Epithelial cell of esophagus (primary cell): ENCODE measurements at places on chromosomes 2 and 18.

DNA sequence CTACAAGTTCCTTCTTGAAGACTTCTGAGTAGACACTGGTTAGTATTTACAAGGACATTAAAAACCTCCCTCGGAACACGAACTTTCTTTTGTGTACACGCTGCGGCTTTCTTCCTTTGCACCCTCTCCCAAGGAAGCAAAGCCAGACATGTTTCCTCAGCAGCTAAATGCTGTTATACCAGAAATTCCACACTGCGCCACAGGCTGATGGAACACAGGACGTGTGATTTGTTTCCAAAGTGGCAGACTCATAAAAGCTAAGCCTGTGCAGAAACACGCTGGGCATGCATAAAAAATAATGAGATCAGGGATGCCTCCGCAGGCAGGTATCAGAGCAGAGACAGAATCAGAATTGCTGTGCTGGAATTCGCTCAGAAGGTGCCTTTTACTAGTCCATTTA, 73.0 kb upstream of the RGPD5 start:
- DNase-seq: peak; percentile 92

DNA sequence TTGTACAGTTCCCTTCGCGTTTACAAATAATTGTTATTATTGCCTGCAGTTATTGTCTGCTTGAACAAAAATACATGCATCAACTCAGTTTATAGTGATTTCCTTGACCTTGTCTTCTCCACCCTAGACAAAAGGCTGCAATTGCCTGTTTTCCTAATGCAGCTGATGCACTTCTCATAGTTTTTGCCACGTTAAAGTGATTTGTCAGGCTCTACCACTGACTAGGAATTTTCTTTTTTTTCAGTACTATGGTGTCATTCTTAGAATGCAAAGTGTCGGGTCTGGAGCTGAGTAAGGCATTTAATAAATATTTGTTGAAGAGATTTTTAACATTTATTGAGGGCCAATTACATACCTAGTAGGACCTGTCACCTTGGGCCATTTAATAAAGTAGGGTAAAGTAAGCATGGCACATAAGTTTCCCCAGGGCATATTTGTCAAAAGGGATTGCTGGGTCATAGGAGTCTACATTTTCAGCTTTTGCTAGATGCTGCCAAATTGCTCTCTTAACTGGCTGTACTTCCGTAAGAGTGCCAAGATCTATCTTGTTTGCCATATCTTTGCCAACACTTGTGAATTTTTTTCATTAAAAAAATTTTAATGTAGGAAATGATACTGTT, 24.1 kb downstream of the ACSL3 start:
- DNase-seq: no peak

GRCh38 chr2:30161929-30162706, 15.3 kb downstream of the YPEL5 start:
- DNase-seq: no peak

- no peak for DNase-seq
Observed at GRCh38 chr2:164976301-164976700, 21.0 kb upstream of the SLC38A11 start.

DNA sequence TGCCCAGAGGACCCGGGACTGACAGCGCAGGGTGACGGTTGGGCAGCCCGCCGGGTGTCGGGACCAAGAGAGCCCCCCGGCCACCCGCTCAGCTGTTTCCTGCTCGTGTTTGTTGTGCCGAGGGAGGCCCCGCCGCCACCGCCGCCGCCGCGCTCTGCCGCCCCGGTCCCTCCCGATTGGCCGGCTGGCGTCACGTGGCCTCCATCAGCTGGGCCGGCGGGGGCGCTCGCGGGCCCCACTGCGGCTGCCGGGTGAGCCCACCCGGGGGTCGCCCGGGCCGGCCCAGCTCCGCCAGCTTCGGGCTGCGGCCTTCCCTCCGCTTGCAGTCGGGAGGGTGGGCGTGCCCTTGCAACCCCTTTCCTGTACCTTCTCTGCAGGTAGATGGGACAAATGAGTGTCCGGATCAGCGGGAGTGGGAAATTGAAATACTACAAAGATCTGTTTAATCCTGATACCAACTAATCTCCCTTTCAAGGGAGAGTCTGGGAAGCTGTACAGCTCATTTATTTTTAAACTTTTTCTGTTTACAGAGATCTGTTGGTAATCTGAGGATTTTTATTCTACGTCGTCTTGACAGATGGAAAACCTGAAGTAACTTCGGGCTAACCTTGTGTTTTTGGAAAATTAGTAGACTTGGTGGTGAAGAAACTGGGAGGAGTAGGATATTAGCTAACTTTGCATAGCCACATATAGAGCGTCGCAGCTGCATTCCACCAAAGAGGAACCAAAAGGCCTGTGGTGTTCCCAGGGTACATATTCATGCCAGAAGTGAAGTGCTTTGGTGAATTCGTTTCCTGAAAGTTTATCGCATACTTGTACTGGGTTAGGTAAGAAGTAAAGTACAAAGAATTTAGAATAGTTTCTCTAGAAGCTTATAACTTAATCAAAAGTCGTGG, 1.2 kb downstream of the YPEL5 start:
- DNase-seq: peak; percentile 68

DNA sequence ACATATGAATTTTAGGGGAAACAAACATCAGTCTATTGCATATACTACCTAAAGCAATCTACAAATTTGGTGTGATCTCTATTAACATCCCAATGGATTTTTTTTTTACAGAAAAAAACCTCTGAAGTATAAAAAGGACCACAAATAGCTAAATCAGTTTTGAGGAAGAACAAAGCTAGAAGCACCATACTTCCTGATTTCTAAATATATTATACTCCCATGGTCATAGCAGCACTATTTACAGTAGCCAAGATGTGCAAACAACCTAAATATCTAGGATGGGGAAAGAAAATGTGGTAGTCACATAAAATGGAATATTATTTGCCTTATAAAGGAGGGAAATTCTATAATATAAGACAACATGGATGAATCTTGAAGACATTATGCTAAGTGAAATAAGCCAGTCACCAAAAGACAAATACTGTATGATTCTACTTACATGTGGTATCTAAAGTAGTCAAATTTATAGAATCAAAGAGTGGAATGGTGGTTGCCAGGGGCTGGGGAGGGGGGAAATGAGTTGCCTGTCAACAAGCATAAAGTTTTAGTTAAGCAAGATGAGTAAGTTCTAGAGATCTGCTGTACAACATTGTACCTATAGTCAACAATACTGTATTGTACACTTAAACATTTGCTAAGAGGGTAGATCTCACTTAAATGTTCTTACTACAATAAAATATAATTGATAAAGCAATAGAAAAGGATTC, 17.6 kb upstream of the CASP8 start:
- no peak for DNase-seq

DNA sequence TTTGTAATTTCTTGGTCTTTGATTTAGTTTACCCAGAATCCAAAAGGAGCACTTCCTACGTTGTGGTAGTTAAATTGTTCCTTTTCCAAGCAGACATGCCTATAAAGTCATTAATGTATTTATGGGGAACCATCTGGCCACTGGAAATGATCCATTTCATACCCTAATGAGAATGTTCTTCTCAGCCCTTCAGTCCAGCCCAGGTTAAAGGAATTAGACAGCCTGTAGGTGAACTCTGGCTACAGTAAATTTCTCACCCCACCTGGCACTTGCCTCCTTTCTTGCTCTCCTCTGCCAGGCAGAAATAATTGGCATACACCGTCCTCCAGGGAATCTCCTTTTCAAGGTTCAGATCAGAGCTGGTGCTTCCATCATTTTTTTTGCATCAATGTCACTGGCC, 121.1 kb downstream of the SETBP1 start:
- DNase-seq: no peak

- DNase-seq: no peak
Observed at GRCh38 chr2:236848501-236848900, 237.2 kb upstream of the COPS8 start.

- peak; percentile 93 for DNase-seq
Observed at GRCh38 chr2:226118471-226119429, 680.9 kb downstream of the IRS1 start.

DNA sequence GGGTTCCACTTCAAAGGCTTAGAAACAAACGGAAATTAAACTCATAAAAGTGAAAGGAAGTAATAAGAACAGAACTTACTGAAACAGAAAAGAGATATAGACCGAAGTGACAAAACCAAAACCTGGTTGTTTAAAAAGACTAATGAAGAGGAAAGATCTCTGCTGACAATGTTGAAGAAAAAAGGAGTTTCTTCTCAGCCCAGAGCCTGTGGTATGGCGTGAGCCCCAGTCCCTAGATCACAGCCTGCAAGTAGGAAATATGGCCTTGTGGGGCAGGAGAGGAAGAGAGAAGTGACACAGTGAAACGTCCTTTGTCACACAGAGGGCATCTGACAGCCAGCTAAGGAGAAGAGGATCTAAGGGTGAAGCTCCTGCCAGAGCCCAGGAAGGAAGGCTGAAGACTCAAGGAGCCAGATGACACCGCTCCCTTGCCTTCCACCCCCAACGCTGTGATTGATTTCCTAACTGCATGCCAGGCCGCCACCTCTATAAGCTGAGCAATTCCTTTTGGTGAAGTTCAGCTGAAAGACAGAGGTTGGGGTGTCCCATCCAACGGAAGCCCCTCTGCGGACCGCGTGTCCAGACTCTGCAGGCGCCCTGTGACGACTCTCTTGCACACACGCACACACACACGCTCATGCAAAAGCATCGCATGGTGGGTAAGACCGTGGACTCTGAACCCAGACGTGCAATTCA, 141.1 kb downstream of the HDAC4 start:
- DNase-seq: no peak

GRCh38 chr2:137826373-137827372, 137.6 kb upstream of the HNMT start:
- no peak for DNase-seq

GRCh38 chr2:11616851-11617415, 53.1 kb downstream of the NTSR2 start:
- no peak for DNase-seq

DNA sequence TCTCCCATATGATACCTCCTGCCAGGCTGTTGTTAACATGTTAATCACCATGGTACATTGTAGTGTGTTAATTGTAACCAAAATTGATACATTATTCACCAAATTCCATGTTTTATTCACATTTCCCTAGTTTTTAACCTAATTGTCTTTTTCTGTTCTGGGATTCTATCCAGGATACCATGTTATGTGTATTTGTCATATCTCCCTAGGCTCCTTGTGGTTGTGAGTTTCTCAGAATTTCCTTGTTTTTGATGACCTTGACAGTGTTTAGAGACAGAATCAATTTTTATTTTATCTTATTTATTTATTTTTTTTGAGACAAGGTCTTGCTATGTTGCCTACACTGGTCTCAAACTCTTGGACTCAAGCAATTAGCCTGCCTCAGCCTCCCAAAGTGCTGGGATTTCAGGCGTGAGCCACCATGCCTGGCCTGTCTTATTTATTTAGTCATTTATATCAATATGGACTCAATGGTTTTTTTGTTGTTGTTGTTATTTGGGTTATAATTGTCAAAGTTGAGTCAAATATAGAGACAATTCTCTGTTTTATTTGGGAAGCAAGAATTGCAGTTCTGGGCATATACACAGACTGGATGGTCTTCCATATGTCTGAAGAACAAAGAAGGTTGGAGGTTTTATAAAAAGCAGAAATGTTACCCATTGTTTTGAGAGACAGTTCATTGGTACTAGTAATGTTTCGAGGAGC, 42.6 kb downstream of the INPP4A start:
- no peak for DNase-seq

- peak; percentile 56 for DNase-seq
Observed at GRCh38 chr2:127737892-127738291, 36.6 kb downstream of the SFT2D3 start.

- DNase-seq: no peak
Observed at GRCh38 chr2:29212009-29212408, 96.8 kb downstream of the CLIP4 start.

- DNase-seq: no peak
Observed at GRCh38 chr2:37987098-37987775, 62.1 kb downstream of the RMDN2 start.

DNA sequence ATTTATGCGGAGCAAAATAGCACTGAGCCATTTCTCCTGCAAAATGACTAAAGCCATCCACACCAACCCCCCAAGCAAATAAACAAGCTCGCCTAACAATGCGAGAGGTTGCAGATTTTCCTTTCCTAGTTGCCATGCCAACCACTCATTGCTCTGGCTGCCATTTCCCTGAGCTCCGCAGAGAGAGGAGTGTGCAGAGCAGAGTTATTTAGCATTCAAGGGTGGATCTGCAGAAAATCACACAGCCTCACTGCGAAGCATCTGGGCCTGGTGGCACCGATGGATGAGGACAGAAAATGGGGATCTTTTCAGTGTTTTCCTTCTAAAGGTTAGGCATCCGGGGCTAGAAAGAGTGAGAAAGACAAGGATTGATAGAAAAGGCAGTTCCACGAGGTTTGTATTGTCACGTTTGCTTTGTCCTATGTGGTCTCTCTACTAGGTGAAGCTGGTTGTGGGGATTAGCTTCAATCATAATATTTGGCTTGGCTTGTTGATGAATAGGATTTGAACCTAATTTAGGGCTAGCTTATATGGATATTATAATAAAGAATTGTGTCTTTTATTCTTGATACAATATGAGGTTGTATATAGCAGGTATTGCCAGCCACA, 110.2 kb upstream of the UNC80 start:
- no peak for DNase-seq

DNA sequence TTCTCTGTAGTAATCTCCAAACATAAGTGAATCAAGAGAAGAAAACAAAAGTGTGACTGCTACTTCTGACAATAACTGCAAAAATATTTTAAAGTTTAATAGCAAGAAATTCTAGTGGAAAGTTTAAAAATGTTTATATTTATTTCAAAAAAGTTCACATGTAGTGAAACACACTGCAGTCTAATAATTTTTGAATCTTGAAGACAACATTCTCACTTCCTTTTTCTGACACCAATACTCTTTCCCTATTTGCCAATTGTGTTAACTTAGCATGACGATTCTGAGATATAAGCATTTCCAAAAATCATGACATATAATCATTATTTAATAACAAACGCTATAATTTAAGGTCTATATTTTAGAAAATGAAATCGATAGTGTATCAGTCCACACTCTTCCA, 429.1 kb upstream of the PKDCC start:
- DNase-seq: no peak

- no peak for DNase-seq
Observed at GRCh38 chr2:154608438-154608837, 90.1 kb upstream of the KCNJ3 start.

DNA sequence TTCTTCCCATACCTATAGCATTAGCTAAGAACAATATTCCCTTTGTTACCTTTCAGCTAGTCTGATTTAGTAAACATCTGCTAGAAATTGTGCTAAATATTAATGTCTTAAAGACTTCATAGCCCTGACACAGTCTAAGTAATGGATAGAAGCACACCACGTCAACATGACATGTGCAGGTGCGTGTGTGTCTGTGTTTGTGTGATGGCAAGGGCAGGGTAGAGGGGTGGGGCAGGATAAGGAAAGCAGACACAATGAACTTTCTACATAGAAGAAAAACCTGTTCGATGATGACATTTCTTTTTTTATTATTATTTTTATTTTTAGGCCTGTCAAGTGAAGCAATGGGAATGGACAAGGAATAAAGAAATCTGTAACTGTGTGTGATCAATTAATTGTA, 223.3 kb downstream of the NOL4 start:
- DNase-seq: peak; percentile 15
